ENCODE measurements at places on chromosomes 1 and 21. TPM values are rescaled to one million over a fixed set of nuclear protein-coding genes. Genes with fewer than 3 reads are reported as not detected.

The ATPAF1 gene
- total RNA-seq = 198 TPM

The SH3BGR gene
- 105 TPM for total RNA-seq

The OLIG2 gene
- total RNA-seq = not detected

The LRRIQ3 gene
- total RNA-seq = 0.43 TPM

The MFAP2 gene
- 4.1 TPM for total RNA-seq

The TRAF3IP3 gene
- 0.70 TPM for total RNA-seq

The SLC45A3 gene
- 6.9 TPM for total RNA-seq

The CELA3A gene
- total RNA-seq = not detected

The LCE1D gene
- total RNA-seq = not detected

The ANGPTL3 gene
- not detected for total RNA-seq

The PLEKHO1 gene
- total RNA-seq = 45.9 TPM

The SLC39A1 gene
- total RNA-seq = 46.9 TPM

The KRTAP13-3 gene
- not detected for total RNA-seq

The IQCC gene
- 0.97 TPM for total RNA-seq

The HES2 gene
- total RNA-seq = not detected

The RSRP1 gene
- total RNA-seq = 35.5 TPM

The SLC26A9 gene
- total RNA-seq = 33.0 TPM

The ZNF684 gene
- total RNA-seq = 8.3 TPM

The NBPF6 gene
- total RNA-seq = not detected

The S100A1 gene
- 2,267 TPM for total RNA-seq

The CD160 gene
- total RNA-seq = not detected

The TLR5 gene
- 3.0 TPM for total RNA-seq

The KIF14 gene
- 0.19 TPM for total RNA-seq

The DPT gene
- 25.1 TPM for total RNA-seq
